ENCODE measurements at places on chromosomes 3 and 15.

DNA sequence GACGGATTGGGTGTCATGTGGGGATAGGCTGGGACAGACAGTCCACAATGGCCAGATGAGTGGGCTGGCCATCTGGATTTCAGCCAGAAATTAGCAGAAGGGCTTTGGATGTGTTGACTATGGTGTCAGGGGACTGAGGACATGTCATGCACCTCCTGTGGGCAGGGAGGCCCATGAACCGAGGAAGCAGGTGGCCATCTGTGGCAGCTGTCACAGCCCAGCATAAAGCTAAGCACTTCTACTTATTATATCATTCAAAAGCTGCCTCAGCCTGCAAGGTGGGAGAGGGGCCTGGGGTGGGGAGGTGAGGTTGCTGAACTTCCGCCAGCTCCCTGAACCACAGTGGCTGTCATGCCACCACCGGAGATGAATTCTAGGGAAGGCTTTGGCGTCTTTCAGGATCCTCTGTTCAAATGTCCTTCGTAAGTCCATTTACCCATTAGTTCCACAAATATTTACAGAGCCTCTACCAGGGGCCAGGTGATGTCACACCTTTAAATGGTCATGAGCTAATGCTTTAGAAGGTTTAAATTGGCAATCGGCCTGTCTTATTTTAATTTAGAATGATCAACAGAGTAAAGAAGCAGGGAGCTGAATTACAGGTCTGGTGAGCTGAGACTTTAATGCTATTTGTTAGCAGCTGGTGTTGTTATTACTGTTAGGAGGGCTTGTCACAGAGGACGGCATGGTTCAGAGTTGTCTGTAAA lies 23.6 kb upstream of the CAV3 start:
- DNase-seq: no peak

GRCh38 chr15:84099181-84099580 lies 136.4 kb upstream of the GOLGA6L4 start:
- DNase-seq: no peak

GRCh38 chr15:29050870-29051269 lies 165.1 kb downstream of the APBA2 start:
- no peak for DNase-seq

DNA sequence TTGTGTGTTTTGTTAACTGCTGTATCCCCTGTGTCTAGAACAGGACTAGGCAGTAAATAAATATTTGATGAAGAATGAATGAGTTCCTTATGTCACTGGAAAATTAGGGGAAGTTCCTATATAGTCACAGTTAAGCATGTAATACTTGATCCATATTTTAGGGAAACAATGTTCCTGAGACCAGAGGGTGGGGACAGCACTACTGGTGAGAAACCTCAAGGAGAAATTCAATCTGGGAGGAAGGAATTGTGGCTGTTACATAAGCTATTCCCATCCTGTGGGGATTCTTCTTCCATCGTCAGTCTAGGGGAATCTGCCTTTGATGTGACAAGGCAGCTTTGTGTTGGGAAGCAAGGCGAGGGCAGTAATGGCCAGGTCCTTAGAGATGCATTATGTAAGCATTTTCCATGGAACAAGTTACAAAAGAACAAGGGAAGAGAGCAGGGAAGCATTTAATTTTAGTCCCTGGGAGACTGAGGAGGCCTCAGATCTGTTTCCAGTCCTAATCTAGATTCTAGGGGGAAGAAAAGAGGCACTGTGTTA lies 219.3 kb upstream of the TTC14 start:
- DNase-seq: no peak

GRCh38 chr3:143603774-143604173 lies 244.5 kb downstream of the SLC9A9 start:
- DNase-seq: no peak

- DNase-seq: peak; percentile 56
These were observed 413 bp downstream of the NUSAP1 start for GRCh38 chr15:41333026-41333562.

DNA sequence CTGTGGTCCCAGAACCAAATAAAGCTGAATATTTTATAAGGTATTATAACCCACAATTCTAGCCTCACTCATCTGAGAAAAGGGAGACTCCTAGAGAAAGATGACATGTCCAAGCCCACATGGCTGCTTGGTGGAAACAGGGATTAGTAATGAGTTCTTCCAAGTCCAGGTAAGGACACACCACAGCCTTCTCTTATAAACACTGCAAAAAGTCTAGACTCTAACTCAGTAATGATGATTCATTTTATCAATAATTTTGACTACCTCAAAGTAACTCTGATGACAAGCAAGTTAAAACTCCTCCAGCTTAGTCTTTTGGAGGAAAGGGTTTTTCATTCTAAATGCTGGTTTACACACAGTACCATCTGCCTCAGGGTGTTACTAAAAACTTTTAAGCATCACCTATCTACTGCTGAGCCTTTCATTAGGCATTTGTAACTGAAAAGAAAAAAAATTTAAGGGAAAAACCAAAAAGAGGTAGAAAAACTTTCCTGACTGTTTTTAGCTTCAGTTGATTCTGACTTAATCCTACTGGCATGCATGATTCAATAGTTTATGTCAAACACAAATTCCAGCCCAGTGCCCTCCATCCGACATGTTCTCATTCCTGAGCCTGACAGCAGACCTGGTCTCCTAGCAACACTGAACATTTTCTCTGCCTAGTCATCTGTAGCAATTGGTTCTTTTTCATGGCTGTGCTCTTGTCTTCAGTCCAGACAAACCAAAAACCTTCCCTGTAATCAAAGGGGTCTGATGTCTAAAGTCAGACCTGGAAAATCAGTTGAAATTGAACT lies 43.9 kb downstream of the P3H2 start:
- no peak for DNase-seq

GRCh38 chr15:75198560-75199356 lies 2.9 kb upstream of the C15orf39 start:
- peak; percentile 77 for DNase-seq

GRCh38 chr3:61629442-61629841 lies 68.1 kb downstream of the PTPRG start:
- no peak for DNase-seq

- DNase-seq: no peak
These were observed 1.6 kb upstream of the DALRD3 start for GRCh38 chr3:49019941-49020329.

DNA sequence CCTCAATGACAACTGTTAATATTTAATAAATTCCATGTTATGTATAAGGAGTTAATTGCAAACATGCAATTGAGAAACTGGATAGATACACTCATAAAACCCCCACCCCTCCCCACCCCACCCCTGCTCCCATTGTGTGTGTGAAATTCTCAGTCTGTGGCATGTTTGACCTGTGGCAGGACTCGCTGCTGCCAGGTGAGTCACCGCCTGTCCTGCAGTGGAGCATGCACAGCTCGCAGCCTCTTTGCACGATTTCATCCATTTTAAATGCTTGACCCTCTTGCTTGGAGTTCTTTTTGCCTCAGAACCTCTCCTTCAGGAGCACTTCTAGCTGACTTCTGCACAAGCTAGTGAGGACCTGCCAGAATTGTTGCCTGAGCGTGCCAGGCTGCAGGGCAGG lies 5.3 kb upstream of the APEH start:
- DNase-seq: no peak

DNA sequence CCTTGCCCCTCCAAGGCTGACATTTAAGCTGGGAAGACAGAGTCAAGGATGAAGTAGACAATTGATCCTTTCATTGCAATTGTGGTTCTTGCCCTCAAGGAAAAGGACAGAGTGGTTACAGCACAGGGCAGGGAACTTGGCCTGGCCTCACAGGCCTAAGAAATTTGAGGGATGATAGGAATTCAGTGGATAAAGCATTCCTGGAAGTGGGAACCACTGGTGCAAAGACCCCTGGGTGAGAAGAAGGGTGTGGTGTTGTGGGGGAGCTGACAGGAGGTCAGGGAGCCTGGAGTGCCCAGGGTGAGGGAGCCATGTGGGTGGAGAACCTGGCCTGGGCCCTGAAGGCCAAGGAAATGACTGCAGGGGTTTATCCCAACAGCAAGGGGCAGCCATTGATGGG lies 287.4 kb downstream of the UACA start:
- no peak for DNase-seq

DNA sequence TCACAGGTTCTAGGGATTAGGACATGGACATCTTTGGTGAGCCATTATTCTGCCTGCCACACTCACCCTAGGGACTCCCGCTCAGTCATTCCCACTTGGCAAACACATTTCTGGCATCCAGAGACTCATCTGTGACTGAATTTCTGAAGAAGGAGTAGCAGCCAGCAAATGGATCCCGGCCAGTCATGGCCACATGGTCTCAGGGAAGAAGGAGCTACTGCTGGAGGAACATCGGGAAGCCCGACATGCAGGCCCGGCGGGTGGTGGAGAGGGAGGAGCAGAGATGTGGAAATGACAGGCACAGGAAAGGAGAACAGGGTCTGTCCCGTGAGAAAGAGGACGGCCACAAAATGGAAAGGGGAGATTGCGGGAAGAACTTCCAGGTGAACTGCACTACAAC lies 65.4 kb downstream of the SEMA5B start:
- no peak for DNase-seq

DNA sequence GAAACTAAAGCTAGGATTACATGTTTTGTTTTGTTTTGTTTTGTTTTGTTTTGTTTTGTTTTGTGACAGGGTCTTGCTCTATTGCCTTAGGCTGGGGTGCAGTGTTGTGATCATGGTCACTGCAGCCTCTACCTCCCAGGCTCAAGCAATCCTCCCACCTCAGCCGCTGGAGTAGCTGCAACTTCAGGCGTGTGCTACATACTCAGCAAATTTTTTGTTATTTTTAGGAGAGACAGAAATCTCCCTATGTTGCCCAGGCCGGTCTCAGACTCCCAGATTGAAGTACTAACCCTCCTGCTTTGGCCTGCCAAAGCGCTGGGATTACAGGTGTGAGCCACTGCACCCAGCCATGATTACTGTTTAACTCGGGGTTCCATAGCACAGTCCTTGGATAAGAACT lies 50.7 kb downstream of the LRCH3 start:
- DNase-seq: no peak

- DNase-seq: no peak
These were observed 272.6 kb downstream of the PDCD6IP start for GRCh38 chr3:34070831-34071585.

DNA sequence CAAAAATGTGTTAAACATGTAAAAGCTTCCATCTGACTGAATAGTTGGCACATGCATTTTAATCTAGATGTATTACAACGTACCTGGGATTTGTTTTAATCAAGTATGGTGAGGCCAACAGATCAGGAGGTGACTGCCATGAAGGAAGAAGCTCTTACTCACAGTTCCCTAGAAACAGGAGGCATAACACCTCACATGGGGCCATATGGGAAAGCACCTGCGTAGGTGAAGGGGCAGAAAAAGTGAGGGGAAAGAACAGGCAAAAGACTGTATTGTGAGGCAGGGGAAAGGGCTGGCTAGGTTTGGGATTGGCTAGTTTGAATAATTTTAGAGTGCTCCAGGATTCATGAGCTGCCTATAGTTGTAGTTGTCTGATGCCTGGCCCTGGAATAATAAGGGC lies 9.6 kb downstream of the SQOR start:
- DNase-seq: no peak

DNA sequence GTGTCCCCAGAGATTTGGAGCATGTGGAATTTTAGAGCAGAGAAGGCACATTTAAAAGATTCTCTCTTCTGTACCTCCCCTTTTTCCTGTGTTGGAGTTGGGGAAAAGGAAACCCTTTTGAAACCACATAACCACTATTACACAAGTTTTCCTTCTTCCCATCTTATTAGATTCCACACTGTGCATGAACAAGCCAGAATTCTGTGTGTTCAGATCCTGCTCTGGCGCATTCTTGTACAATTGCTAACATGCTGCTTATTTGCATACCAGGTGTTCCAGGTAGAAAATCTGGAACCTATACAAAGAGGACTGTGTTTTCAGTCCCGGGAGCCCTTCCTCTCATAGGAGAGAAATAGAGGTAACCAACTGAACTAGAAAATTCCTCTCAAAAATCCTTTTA lies 2.6 kb upstream of the CIB2 start:
- peak; percentile 49 for DNase-seq

- DNase-seq: no peak
These were observed 358.1 kb downstream of the MECOM start for GRCh38 chr3:169305460-169305859.

- no peak for DNase-seq
These were observed 119.7 kb upstream of the PHLDB2 start for GRCh38 chr3:111739311-111739911.

DNA sequence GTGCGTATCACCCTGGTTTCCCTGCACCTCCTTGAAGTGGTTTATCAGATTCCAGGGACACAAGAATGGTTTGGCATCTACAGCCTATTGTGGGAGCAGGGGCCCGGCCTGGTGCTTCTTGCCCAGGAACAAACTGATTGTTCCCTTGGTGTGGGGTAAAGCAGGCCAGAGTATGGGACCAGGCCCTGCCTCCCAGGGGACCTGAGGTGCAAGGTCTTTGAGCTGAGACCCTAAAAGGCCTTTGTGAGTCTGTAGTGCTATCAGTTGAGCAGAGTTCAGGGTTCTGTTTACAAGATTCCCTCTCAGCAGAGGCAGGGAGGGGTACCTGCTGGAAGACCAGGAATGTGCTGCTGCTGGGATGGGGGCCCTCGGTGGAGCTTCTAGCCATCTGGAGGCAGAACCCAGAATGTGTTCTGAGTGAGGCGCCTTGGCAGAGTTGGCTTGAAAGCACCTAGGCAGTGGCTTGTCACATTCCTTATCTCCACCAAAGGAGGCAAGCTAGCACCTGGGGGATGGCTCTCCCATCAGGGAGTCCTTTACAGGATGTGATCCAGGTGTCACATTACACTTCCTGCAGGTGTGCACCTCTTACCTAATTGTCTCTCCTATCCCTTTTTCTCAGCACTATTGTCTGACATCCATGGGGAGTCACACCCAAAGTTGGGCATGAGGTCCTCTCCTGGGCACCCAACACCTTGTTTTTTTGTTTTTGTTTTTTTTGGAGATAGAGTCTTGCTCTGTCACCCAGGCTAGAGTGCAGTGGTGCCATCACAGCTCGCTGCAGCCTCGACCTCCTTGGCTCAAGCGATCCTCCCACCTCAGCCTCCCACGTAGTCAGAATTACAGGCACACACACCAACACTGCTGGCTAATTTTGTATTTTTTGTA lies 13.1 kb downstream of the FLNB start:
- DNase-seq: no peak

GRCh38 chr3:146431240-146431639 lies 38.1 kb downstream of the PLSCR2 start:
- DNase-seq: no peak
